ENCODE measurements at places on chromosomes 5 and 9.
A peak's percentile ranks its signal among the peaks of the same experiment; 100 is the strongest.

DNA sequence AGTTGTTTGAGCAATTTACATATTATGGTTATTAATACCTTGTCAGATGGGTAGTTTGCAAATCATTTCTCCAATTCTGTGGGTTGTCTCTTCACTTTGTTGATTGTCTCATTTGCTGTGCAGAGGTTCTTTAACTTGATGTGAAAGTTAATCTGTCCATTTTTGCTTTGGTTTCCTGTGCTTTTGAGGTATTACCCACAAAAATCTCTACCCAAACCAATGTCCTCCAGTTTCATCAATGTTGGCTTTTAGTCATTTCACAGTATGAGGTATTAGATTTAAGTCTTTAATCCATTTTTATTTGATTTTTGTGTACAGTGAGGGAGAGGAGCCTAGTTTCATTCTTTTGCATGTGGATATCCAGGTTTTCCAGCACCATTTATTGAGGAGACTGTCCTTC is 82.4 kb downstream of the MRPS30 start:
- DNase-seq = no peak

- DNase-seq = no peak
These were observed 398.3 kb upstream of the EDIL3 start for GRCh38 chr5:84783003-84783402.

DNA sequence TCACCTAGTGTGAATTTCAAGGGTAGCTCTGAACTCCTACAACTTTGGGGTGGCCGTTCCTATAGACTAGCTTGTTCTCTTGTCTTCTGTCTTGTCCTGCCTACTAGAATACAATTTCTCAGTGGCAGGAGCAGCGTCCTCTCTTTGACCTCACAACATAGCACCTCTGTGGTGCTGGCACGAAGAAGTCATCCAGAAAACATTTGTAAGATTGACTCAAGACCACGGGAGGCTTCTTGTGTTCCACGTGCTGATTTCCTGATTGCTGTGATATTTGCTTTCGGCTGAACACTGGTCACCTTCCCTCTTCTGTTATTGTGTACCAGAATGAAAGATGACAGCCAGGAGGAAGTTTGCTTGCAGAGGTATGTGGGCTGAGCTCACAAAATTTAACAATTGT is 27.0 kb downstream of the SLC1A1 start:
- DNase-seq = no peak

GRCh38 chr9:470552-471194 is 256.0 kb downstream of the DOCK8 start:
- no peak for DNase-seq

GRCh38 chr5:154002511-154003020 is 36.1 kb downstream of the FAM114A2 start:
- no peak for DNase-seq

DNA sequence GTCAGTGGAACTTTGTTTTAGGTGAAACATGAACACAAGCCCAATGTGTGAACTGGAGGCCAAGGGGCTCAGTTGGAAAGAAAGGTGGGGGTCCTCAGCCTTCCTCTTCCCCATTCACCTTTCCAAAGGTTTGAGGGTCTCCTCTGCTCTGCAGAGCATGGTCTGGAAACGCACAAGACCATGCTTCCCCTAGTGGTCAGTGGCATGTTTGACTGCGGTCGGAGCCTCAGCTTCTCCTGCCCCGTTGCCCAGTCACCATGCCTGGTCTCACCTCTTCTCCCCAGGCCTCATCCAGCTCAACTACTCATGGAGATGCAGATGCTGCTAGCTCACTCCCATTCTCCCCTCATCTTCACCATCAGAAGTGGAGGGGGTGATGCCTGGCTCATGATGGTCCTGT is 340.3 kb downstream of the GADD45G start:
- DNase-seq = no peak

DNA sequence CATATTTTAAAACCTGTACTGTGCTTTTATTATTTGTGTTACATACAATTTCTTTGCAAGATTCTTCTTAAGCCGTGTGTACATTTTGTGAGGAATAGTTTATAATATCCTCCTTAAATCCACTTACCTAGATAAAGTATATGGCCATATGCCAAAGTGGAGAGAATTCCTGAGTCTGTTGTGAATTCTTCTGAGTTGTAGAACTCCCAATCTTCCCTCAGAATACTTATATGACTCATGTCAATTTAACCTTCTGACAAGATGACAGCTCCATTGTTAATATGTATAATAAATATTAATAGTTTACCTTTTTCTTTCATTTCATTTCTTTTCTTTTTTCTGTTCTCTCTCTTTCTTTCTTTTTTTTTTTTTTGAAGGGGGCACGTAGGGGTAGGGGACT is 6.0 kb upstream of the RICTOR start:
- no peak for DNase-seq

- no peak for DNase-seq
These were observed 204.5 kb downstream of the MCTP1 start for GRCh38 chr5:95080441-95080840.

DNA sequence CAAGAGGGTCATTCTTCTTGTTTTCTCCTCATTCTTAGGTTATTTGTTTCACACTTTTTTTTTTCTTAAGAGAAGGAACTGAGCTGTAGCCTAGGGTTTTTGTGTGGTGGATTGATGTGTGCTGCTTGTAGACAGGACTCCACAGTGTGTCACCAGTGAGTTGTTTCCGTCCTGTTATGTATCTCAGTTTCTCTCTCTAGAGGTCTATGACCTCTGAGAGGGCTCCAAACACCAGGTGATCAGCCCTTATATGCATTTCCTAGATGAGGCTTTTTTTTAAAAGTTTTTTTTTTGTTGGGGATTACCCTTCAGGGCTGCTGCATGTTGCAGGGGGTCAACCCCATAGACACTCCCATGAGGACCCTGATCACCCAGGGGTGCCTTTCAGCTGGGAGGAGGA is 124.2 kb upstream of the MAST4 start:
- DNase-seq = no peak

DNA sequence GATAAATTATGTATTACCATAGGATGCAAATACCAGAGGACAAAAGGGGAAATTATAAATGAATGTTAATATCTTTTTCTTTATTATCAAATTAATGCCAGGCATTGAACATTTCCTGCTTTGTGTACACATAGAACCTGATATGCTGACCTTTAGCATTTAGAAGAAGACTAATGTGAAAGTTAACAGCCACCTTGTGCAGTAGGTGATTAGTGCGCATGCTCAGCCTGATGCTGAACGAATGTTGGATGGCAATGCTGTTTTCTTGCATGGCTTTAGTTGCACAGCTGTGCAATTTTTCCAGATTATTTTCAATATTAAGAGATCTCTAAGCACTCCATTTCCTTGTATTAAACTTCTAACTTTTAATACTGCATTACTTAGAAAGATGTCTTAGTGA is 45.5 kb downstream of the CCNH start:
- no peak for DNase-seq

DNA sequence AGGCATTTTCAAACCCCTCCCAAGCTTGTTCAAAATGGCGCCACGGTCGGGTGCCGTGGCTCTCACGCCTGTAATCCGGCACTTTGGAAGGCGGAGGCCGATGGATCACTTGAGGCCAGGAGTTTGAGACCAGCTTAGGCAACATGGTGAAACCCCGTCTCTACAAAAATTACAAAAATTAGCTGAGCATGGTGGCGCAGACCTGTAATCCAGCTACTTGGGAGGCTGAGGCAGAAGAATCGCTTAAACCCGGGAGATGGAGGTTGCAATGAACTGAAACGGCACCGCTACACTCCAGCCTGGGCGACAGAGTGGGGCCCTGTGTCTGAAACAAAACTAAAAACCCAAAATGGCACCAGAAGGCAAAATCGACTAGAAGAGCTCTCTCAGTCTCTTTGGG is 142.0 kb downstream of the MTX3 start:
- no peak for DNase-seq

- DNase-seq = no peak
These were observed 14.3 kb downstream of the ATPSCKMT start for GRCh38 chr5:10235350-10235749.

DNA sequence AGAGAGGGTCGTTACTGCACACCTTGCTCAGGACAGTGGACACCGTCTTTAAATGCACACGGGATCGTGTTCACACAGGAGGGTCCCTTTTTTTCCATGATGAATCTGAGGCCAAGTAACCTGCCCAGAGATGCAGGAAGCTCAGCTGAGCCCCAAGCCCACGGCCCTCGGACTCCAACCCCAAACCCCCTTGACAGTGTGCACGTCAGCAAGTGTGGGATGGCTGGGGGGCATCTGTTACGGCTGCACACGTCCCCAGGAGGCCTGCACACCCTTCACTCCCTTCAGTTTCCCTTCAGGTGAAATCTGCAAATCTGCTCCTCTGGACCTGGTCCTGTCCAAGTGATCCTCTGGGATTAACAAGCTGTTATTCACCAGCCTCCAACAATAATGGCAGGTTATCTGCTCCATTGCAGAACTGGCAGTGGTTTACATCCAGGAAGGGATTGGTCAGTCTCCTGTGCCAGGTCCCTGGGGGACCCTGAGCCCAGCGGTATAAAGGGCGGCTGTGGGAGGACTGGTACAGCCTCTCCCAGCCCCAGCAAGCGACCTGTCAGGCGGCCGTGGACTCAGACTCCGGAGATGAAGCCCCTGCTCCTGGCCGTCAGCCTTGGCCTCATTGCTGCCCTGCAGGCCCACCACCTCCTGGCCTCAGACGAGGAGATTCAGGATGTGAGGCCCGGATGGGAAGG is at the start of gene LCN1:
Gene LCN1 (plus strand): TSS at position 525 of the 692 bp plus-strand sequence. CDS start 58 bp downstream, at position 583.
- no peak for DNase-seq

GRCh38 chr5:53089481-53089991 is 20.0 kb downstream of the MOCS2 start:
- DNase-seq = no peak

GRCh38 chr5:121962347-121962670 is 534 bp downstream of the SRFBP1 start:
- DNase-seq = no peak

GRCh38 chr9:98409719-98410118 is 154.3 kb upstream of the TBC1D2 start:
- no peak for DNase-seq

DNA sequence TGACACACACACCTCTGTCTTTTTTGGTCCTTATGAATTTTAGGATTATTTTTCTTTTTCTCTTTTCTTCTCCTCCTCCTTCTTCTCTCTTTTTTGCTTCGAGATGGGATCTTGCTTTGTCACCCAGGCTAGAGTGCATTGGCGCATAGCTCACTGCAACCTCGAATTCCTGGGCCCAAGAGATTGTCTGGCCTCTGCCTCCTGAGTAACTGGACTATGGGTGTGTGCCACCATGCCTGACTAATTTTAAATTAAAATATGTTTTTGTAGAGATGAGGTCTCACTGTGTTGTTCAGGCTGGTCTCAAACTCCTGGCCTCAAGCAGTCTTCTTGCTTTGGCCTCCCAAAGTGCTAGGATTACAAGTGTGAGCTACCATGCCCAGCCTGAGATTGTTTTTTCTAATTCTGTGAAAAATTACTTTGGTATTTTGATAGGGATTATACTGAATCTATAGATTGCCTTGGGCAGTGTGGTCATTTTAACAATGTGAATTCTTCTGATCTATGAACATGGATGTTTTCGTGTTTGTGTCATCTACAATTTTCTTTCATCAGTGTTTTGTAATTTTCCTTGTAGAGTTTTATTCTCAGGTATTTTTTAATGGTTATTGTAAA is 7.7 kb downstream of the AHRR start:
- DNase-seq = no peak

- peak; percentile 11 for DNase-seq
These were observed 83.7 kb upstream of the SARDH start for GRCh38 chr9:133821601-133822429.

DNA sequence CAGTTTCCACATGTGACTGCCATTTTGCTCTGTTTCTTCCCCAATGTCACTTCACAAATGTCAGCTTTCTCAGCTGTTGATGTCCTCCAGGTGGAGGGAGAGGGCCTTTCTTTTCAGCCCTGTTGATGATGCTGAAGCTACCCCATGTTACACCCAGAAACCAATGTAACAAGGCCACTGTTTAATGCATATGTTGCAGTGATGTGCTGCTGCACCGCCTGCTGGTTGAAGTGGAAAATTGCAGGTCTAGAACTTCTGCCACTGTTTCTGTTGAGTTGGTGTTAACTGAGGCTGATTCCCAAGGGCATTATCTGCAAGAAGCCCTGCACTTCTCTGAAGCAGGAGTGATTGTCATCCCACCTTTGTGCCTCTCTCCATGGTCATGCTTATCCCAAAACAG is 428.4 kb downstream of the KDM4C start:
- no peak for DNase-seq

DNA sequence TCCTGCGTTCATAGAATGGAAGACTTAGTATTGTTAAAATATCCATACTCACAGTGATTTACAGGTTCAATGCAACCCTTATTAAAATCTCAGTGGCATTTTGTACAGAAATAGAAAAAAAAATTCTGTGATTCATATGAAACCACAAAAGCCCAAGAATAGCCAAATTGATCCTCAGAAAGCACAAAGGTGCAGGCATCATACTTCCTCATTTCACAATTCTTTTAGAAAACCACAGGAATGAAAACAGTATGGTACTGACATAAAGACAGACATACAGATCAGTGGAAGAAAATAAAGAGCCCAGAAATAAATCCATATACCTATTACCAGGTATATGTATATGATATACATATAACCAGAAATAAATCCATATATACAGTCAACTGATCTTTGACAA is 86.8 kb upstream of the MEGF10 start:
- DNase-seq = no peak

GRCh38 chr5:112142769-112143270 is 276.3 kb downstream of the EPB41L4A start:
- no peak for DNase-seq

- no peak for DNase-seq
These were observed 2068.0 kb downstream of the MAT2B start for GRCh38 chr5:165573445-165573844.

DNA sequence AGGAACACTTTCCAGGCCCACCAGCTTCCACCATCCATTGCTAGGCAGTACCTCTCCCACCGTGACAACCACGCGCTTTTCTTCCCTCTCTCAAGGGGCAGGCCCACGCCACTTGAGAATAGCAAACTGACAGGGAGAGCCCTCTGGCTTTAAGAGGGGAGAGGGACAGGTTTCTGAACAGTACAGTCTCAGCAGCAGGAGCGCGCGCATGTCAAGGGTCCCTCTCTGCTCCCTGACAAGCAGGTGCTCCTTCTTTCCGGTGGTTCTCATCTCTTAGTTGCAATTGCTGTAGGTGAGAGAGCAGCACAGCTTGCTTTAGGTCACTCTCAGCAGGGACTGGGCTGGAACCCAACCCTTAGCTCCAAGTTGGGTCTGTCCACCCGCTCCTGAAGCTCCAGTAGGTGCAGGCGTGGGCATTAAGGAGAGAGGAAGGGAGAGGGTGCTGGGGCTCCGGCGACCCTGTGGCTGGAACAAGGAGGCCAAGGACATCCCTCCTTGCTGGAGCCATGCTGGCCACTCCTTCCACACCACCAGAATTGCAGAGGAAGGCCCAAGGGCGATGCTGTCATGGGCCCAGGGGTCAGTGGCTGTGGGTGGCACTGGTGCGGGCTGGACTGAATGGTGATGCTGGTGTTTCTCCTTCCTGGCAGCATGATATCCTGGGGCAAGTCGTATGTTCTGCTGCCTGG is 9.0 kb upstream of the PHF2 start:
- no peak for DNase-seq

- DNase-seq = no peak
These were observed 11.6 kb downstream of the ANKHD1 start for GRCh38 chr5:140413230-140413629.

- DNase-seq = no peak
These were observed 897 bp downstream of the AHRR start for GRCh38 chr5:322281-322941.

Measured in NCI-H1694 (cell line).